ENCODE measurements at places on chromosomes 7 and 10. TPM values are rescaled to one million over a fixed set of nuclear protein-coding genes. Genes with fewer than 3 reads are reported as not detected.

DNA sequence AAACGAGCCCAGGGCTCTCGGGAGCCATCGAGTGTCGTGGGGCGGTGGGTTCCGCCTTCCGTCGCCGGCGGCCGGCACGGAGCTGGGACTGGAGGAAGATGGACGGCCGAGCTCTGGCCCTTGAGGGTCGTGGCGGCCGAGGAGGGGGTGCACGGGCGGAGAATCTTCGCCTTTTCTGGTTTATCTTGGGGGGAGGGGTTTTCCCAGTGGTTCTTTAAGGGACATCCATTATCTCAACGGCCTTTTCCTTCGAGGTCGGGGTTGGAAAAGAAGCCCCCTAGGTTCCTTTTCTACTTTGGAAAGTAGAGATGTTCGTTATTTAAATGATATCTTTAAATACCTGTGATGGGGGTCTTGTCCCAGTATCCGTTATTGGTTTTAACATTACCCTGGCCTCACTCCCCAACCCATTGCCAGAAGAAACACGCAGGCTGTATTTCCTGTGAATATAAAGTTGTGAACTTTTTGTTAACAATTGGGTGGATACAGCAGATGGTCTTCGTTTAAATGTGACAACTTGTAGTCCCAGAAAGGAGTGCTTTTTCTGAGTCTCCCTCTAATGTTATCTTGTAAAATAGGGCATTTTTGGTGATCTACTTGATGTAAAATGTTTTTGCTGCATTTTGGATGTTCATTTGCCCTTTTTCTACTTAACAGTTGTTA is 765 bp downstream of the CCAR1 start:
- DNase-seq: no peak

GRCh38 chr7:4166340-4166739 is 515.8 kb upstream of the FOXK1 start:
- no peak for DNase-seq

Gene GPR141
- total RNA-seq: 4.2 TPM

DNA sequence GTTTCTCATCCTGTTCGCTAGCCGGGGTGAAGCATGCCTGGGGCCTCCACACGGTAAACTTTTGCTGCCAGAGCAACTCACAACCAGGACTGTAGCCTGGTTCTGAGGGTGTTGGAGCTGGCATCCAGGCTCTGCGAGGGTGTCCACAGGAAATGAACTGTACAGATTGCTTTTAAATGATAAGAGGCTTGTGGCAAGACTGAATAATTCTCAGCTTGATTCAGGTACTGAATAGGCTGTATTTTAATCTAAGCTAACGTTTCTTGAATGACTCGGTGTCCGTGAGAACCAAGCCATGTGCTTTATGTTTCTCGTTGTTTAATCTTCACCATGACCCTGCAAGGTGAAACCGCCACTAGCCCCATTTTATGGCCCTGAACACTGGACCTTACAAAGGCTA is 49.3 kb downstream of the EEPD1 start:
- no peak for DNase-seq

Measured in aorta (tissue), 5 donors.